ENCODE measurements at places on chromosomes 13 and 19.
A peak's percentile ranks its signal among the peaks of the same experiment; 100 is the strongest.

- DNase-seq: no peak
These were observed at the start of gene SYDE1 for GRCh38 chr19:15107061-15108010. Gene SYDE1, plus strand, starts transcription at chr19:15107401. Its CDS starts 33 bp downstream, at chr19:15107434.

DNA sequence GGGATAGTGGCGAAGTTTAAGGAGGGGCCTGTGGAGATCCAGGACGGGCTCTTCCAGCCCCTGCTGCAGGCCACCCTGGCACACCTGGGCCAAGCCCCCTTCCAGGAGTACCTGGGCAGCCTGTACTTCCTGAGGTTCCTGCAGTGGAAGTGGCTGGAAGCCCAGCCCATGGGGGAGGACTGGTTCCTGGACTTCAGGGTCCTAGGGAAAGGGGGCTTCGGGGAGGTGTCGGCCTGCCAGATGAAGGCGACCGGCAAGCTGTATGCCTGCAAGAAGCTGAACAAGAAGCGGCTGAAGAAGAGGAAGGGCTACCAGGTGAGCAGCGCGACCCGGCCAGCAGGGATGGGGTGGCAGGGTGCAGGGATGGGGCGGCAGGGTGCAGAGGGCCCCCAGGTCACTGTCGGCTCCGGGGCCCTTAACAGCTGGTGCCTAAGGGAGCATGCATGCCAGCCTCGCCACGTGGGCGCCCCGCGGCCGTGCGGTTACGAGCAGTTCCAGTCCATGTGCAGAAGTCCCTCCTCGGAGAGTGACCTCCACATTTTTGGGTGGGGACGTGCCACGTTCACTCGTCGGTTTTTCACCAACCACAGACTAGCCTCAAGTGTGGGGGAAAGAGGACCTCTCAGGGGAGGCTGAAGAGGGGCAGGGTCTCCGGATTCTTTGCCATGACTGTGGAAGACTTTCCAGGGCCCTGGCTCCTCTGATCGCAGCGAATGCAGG is 912 bp downstream of the GRK1 start:
- no peak for DNase-seq

GRCh38 chr13:112985803-112986408 is 16.9 kb downstream of the MCF2L start:
- peak; percentile 15 for DNase-seq

- peak; percentile 10 for DNase-seq
These were observed 161.4 kb downstream of the EFNB2 start for GRCh38 chr13:106373989-106374572.

GRCh38 chr19:14544977-14545715 is 15.8 kb downstream of the TECR start:
- DNase-seq: no peak

- no peak for DNase-seq
These were observed 14.5 kb downstream of the SACS start for GRCh38 chr13:23418776-23419683.

DNA sequence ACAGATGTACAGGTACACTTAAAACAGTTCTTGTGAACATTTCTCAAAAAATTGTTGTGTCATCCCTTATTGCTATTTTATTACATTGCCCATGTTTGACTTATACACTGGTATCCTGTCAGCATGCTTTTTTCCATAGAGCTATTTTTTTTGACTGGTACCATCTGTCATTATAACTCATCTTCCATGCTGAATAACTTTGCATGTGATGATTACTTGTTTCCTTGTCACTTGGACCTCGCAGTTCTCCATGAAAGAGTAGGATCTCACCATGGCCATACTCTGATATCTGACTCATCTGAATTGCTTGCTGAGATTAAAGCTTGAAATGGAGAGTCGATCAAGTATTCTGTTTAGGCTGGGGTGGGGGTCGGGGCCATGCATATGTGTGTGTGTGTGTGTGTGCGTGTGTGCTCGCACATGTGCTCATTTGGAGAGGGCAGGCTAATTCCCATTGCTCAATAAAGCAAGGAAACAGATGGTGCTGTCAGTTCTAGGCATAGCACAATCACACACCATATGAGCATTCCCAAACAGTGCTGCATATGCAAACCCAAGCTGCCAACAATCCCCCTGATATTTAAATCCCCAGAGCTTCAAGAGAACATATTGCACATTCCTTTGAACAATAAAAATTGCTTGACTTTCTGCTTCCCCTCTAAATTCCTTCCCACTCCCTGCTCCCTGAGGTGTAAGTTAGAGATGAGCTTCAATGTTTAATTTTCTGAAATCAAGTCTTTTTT is 62.9 kb downstream of the NHLRC3 start:
- DNase-seq: no peak

- DNase-seq: no peak
These were observed 46.0 kb downstream of the PTPRS start for GRCh38 chr19:5294403-5295160.

DNA sequence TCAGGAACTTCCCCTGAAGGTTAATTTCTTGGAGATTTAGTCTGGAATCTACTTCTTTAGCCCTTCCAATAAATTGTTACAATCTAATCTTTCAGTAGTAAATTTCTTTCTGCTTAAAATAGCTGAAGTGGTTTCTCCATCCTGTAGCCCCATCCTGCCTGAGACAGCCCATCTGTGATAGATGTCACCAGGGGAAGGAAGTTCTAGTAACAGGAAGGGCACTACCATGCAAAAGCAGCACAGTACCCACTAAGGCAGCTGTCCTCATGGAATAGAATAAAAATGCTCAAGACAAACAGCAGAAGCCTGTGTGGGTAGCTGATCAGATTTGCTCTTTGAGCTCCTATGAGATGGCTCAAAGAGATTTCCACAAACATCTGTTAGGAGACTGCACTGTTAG is 1036.5 kb downstream of the SLITRK5 start:
- no peak for DNase-seq

- DNase-seq: no peak
These were observed 242.0 kb upstream of the TSHZ3 start for GRCh38 chr19:31591258-31591657.

GRCh38 chr19:947707-948539 is 22.1 kb downstream of the ARID3A start:
- no peak for DNase-seq

- peak; percentile 49 for DNase-seq
These were observed 66.4 kb downstream of the ZAR1L start for GRCh38 chr13:32248801-32249200.

GRCh38 chr13:44365008-44365407 is 8.6 kb upstream of the SERP2 start:
- DNase-seq: no peak

GRCh38 chr19:6087074-6087571 is 23.2 kb downstream of the RFX2 start:
- DNase-seq: peak; percentile 31

DNA sequence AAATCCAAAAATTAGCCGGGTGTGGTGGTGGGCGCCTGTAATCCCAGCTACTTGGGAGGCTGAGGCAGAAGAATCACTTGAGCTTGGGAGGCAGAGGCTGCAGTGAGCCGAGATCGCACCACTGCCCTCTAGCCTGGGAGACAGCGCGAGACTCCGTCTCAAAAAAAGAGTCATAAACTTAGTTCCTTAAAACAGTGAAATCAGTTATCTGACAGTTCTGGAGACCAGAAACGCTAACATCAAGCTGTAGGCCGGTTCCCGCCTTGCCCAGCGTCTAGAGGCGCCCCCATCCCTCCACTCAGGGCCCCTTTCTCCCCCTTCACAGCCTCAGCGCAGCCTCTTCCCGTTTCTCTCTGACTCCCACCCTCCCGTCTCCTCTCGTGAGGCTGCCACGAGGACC is 11.9 kb downstream of the ADAT3 start:
- no peak for DNase-seq

DNA sequence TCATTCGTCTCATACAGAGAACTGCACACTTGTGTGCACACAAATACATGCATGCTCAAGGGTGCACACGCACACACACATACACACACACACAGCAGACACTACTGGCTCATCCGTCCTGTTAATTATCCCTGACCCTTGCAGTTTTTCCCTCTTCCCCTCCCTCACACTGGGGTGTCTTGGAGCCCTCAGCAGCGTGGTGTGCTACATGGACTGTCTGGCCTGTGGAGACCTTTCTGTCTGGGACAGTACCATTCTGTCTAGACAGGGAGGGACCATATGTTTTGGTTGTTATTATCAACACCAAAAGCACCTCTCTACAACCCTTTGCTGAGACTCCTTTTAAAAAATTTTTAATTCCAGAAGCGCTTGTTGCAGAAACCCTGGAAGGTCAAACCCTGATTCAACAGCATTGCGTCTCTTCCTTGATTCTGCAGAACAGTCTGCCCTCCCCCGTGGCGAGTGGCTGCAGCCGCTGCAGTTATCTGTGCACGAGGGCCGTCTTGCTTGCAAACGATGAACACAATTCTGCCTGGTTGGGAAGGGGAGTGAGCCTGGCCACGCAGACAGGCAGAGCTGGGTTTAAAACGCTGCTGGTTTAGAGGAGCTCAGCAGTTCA is 374.0 kb downstream of the IRS2 start:
- peak; percentile 83 for DNase-seq

DNA sequence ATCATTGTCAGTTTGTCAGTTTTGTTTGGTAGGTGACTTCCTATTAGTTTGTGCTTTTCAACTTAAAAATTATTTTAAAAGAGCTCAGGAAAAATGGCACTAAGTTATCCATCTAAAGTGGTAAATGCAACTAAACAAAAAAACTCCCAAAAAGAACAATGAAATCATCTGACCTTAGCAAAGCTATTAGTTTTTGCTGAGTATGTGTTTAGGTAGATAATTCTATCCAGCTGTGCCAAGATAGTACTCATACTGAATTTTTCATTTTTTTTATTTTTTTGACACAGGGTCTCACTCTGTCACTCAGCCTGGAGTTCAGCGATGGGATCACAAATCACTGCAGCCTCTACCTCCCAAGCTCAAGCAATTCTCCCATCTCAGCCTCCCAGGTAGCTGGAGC is 645.3 kb downstream of the TBC1D4 start:
- no peak for DNase-seq

DNA sequence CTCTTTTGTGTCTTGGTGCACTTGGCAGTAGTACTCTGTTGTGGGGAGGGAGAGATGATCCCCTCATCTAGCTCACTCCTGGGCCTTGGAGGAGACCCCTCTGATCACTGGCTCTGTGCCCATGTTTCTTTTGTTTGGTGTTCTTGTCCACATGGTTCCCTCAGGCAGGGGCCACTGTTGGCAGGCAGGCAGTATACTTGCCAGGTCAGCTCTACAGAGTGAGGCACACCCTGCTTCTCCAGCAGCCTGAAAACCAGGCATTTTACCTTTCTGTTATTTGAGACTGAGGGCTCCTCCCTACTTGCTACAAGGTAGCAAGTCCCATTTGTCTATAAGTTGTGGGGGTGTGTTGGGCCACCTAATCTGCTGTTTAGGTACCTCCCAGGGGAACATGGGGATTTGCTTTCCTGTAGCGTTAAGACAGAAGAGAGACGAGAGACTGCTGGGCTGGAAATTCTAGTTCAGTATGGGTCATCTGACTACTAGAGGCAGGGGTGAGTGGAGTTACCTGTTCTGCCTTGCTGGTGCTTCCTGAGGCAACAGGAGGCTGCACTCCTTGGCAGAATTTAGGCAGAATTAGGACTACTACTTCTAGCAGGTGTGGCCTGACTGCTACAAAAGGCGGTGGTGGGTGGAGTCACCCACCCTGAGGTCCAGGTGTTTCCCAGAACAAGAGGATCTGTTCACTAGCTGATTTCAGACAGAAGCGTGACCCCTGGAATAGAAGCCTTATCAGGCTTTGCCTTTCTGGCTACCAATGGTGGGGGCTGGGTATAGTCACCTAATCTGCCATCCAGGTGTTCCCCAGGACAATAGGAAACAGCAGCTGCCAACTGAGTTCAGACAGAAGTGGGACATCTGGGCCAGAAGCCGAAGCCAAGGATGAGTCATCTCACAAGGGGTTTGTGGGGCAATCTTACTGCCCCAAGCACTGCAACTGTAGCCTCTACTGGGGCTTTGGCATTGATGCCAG is 843.0 kb upstream of the ATXN8OS start:
- peak; percentile 88 for DNase-seq

GRCh38 chr19:42528354-42529247 is at the start of gene CEACAM1:
Gene CEACAM1, minus strand, starts transcription at chr19:42528481. Its CDS starts 107 bp downstream, at chr19:42528374.
- DNase-seq: peak; percentile 86

GRCh38 chr19:3970313-3970807 is 539 bp downstream of the DAPK3 start:
- DNase-seq: no peak

DNA sequence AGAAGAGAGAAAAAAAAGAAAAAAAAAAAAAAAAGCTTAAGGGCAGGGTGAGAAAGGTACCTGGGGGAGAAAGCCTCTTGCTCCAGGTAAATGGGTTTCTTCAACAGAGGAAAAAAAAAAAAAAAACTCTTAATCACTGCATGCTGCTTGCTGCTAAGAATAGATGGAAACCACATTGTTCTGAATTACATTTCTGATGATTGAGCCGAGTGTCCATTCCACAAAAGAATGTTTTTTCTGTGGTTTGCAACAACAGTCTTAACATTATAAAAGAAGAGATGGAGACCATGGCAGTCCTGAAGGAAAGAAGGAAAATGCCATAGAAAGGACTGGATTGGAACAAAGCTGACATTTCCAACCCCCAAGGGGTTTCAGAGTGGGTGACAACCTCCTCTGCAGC is 1312.7 kb downstream of the SLITRK1 start:
- DNase-seq: no peak

GRCh38 chr13:50396001-50396400 is 380.8 kb downstream of the KCNRG start:
- DNase-seq: no peak

GRCh38 chr19:10919352-10920287 is 8.8 kb downstream of the YIPF2 start:
- peak; percentile 28 for DNase-seq

- DNase-seq: no peak
These were observed 18.5 kb upstream of the STARD13 start for GRCh38 chr13:33303855-33304597.

GRCh38 chr19:48933382-48933932 is at the start of gene DHDH:
Gene DHDH, plus strand, starts transcription at chr19:48933699. Its CDS starts 23 bp downstream, at chr19:48933722.
- DNase-seq: peak; percentile 98

DNA sequence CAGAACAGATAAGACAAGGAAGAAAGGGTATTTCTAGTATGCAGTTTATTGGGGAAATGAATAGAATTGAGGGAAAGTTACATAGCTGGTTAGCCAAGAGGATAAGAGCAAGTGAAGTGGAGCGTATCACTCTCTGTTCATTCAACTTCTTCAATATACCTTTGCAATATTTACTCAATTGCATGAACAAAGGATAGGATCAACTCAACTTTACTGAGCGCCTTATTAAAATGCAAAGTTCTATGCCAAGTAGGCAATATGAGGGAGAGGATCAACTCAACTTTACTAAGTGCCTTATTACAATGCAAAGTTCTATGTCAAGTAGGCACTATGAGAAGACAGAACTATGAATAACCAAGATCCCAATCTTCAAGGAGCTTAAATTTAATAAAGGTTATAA is 43.9 kb downstream of the ZC3H13 start:
- DNase-seq: peak; percentile 10

- DNase-seq: no peak
These were observed 16.1 kb downstream of the ZSWIM9 start for GRCh38 chr19:48186541-48186991.

Data from DMS53 (cell line).